ENCODE measurements at places on chromosomes 2 and 18. TPM values are rescaled to one million over a fixed set of nuclear protein-coding genes. Genes with fewer than 3 reads are reported as not detected.
A peak's percentile ranks its signal among the peaks of the same experiment; 100 is the strongest.

DNA sequence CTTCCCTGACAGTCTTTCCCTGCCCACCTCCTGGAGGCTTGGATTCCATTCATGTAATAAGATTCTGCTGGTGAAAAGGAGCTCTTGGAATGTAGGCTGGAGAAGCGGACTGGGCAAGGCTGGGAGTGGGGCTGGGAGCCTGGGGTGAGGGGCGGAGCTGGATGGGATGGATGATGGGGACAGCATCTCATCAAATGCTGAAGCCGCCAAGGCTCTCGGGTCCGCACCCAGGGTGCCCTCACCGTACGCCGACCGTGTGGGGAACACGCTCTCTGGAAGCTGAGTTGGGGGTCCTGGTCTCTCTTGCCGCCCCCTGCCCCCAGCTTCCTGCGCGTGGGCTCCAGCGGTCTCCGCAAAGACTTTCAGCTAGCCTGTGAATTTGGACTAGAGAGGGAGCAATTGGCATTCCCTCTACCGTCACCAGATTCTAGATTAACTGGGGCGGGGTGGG is 9.1 kb downstream of the RAX start:
- no peaks in the 10 kb centered on the region for H3K4me1 ChIP-seq
- H3K36me3 ChIP-seq = no peaks in the 10 kb centered on the region
- no peak overlapping the region for H3K27ac ChIP-seq
- peak; percentile 80 for DNase-seq
- peaks cover 74% of the 10 kb centered on the region for H3K27me3 ChIP-seq

Gene TMEM178A
- 5.5 TPM for total RNA-seq

Gene ZFAND2B
- 23.0 TPM for total RNA-seq

DNA sequence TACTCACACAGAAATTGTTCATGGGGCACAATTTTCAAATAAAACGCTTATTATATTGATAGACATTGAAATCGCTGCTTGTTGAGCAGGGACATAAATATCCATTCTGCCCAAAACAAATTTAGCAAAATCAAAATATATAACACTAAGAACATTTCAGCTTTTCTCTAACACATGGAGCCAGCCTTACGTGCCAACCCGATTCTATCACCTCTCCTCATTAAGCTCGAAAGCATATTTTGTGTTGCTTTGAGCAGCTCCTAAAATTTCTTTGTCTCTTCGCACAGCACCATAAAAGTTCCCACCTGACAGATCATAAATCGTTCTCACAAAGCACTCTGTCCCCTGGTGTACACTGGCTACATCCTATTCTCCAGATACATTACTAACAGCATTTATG is 1034.4 kb upstream of the KLHL29 start:
- H3K27me3 ChIP-seq = no peaks in the 10 kb centered on the region
- H3K4me3 ChIP-seq = no peak overlapping the region
- no peaks in the 10 kb centered on the region for H3K36me3 ChIP-seq

- peaks cover 54% of the 10 kb centered on the region for H3K36me3 ChIP-seq
- H3K27ac ChIP-seq = no peak overlapping the region
- no peaks in the 10 kb centered on the region for H3K4me1 ChIP-seq
- no peaks in the 10 kb centered on the region for H3K27me3 ChIP-seq
- no peak overlapping the region for H3K4me3 ChIP-seq
Observed at GRCh38 chr2:54611830-54612545, 111.5 kb upstream of the EML6 start.

Gene PRSS56
- not detected for total RNA-seq
